ENCODE measurements at places on chromosomes 1 and 21.

GRCh38 chr1:155253208-155253607 is 2.1 kb downstream of the ENTREP3 start:
- no peak for DNase-seq

DNA sequence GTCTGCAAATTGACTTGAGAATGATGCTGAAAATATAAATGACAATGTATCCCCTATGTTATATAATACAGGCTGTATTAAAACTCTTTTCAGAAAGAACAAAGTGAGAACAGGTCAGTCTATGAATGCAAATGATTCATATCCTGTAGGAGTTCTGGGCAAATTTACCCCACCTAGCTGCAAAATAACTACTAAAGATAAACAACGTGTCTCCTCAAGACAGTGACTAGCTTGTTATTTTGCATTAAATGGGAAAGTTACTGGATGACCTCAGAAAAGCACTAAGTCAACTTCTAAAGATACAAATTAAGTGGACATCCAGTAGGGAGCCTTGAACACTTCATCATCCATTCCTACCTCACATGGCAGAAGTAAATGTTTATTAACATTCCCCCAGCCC is 11.1 kb downstream of the RNF19B start:
- no peak for DNase-seq

GRCh38 chr1:25073640-25074270 is 143.7 kb upstream of the RUNX3 start:
- DNase-seq = no peak

- no peak for DNase-seq
These were observed 9.1 kb downstream of the OLIG1 start for GRCh38 chr21:33078907-33079582.

- DNase-seq = no peak
These were observed 707.2 kb upstream of the ADAMTS5 start for GRCh38 chr21:27674041-27674615.

DNA sequence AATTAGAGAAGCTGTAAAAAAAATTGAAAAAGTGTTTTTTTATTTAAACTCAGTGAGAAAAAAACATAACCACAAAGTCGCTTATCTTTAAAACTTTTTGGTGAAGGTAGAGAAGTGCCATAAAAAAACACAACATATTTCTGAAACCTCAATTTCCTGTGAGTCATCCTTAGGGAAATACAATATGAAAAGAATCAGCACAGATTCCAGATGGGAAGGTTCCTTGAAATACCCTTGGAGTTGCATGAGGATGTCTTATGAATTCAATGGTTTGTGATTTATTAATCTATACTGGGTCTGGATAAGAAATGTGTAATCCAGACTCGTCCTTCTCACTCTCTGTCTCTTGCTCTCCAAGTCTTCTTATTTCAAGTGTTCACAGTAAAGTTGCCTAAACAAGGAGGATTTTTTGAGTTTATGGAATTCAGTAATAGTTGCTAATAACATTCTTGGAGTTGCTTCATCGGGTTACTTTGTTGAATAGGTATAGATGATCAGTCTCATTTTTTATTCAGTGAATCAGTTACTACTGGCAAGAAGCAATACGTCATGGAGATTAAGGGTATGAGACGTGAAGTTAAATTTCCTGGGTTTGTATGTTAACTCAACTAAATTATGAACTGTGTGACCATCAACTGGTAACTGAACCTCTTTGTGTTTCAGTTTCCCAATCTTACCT is 191.4 kb downstream of the KCNK2 start:
- no peak for DNase-seq

GRCh38 chr1:10516925-10517676 is 42.4 kb downstream of the PEX14 start:
- DNase-seq = no peak

GRCh38 chr1:27057801-27058625 is 45.4 kb upstream of the TENT5B start:
- no peak for DNase-seq

DNA sequence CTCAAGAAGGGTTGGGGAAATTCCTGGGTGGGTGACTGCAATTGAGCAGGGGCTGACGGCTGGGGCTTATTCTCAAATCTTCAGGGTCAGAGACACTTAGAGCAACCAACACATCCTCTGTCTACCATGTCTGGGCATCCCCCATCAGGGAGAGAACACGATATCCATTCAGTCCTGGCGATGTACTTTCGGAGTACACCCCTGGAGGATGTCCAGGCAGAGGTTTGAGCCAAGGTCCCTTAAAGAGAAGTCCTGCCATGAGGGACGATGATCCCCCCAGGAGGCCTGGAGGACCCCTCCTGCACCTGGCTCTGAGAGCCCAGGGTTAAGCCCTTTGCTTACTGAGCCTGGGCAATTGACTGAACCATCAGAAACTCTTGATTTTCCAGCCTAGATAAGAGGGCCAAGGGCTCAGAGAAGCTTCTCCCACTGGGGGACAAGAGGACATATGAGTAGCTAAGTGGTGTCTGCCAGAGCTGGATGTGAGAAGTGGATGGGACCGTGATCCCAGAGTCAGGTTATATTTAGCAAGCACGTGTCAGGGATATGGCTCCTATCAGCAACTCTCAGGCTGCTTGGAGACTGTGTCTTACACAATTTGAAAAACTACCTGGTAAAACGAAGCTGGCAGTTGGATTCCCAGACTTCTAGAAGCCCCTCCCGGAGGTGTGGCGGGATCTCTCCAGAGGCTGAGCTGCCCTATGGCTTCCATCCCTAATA is 253.3 kb upstream of the VAMP3 start:
- DNase-seq = no peak

DNA sequence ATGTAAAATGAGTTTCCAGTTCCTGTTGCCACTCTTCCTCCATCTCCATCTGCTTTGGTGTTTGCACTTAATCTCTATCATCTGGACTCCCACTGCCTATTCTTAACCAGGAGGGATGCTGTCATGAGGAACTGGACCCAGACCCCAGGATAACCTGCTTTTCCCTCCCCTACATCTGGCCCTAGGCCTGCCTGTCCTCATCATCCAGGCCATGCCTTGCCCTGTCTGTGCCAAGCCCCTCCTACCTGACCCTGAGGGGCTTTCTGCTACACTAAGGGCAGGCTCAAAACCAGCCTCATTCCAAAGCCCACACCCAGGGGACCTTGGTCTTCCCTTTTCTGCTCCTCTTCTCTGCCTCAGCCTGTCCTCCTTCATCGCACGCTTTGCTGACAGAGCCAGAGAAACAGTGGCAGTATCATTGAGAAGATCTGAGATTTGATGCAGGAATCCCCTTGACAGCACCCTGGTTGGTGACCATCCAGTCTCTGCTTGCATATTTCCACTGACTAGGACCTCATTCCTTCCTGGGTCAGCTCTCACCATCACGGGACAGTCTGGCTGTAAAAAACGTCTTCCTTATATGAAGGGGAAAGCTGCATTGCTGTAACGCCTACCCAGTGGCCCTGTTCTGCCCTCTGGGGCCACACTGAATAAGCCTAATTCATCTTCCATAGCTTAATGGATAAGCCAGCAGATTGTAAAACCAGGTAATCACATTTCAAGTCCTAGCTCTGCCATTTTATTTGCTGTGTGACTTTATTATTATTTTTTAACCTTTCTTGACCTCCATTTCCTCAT is 38.8 kb downstream of the PLXNA2 start:
- DNase-seq = no peak

- DNase-seq = no peak
These were observed 40.2 kb downstream of the WNT9A start for GRCh38 chr1:227907439-227908015.

DNA sequence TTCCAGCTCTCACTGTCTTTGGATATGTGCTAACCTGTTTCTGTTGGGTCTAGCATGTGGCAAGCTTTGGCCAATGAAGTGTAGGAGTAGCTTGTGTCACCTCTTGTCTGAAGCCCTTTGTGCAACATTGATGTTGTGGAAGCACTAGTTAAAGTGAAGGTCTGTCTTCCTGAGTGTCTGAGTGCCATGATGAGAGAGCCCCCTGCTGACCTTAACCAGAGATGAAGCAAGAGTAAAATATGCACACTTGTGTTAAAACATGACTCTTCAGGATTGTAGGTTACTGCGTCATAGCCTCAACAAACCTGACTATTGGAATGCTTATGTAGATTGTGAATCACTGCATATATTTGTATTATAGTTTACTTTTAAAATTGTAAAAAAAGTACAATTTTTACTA is 103.7 kb downstream of the NCAM2 start:
- no peak for DNase-seq

GRCh38 chr1:85707267-85707989 is 805 bp downstream of the ZNHIT6 start:
- DNase-seq = no peak

DNA sequence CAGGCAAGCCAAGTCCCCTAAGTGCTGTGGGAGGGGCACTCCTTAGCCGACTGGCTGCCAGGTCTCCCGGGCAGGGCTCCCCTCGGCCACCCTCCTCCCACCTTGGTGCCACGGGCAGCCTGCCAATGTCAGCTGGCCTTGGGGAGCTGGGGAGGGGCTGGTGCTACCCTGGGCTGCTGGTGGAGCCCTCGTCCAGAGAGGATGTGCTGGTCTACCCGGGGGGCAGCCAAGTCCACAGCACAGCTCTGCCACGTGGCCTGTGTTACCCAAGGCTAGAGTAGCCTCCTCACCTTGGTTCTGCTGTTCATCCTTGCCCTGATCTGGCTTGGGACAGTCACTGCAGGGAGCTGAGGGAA is 42.9 kb downstream of the CRYAA start:
- no peak for DNase-seq

- DNase-seq = no peak
These were observed 3.0 kb upstream of the EPHX4 start for GRCh38 chr1:92026806-92027205.

GRCh38 chr1:201427963-201428362 is 6.4 kb upstream of the TNNI1 start:
- no peak for DNase-seq

DNA sequence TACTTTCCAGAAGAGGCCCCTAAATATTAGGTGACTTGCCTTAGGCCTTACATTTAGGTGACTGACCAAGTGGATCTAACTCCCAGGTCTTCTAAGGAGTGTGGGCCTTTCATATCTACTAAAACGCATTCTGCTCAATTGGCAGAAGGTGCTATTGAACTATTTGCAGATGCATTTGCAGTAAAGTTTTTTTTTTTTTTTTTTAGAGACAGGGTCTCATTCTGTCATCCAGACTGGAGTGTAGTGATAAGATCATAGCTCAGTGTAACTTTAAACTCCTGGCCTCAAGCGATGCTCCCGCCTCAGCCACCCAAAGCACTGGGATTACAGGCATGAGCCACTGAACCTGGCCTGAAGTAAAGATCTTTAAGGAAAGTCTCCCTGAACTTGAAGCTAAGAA is 13.0 kb upstream of the ACBD6 start:
- DNase-seq = no peak

GRCh38 chr1:108845991-108846390 is 10.9 kb downstream of the AKNAD1 start:
- DNase-seq = no peak

- DNase-seq = no peak
These were observed 9.1 kb downstream of the LAMC1 start for GRCh38 chr1:183032122-183032921.

- no peak for DNase-seq
These were observed 7.3 kb upstream of the FUCA1 start for GRCh38 chr1:23875382-23875781.

- DNase-seq = no peak
These were observed 45.2 kb downstream of the EPRS1 start for GRCh38 chr1:220001095-220001501.

GRCh38 chr1:10339815-10340214 is 59.0 kb upstream of the PGD start:
- DNase-seq = no peak

- no peak for DNase-seq
These were observed 236.9 kb upstream of the NRIP1 start for GRCh38 chr21:15301736-15302135.

DNA sequence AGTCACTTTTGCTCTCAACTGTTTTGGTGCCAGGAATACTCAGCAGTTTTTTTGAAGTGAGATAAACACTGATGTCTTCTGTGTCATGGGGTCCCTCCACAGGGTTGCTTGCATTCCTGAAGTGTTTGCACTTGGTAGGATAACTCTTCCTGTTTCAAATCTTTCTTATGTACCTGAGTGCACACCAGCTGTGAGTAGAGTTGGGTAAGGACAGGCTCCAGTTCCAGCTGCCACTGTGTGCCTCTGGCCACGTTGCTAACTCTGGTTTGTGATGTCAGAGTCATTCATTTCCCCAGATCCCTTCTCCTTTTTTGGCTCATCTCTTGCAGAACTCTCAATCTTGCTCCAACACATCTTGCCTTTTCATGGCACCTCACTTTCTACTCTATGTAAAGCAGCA is 356.3 kb upstream of the B3GALT2 start:
- DNase-seq = no peak

DNA sequence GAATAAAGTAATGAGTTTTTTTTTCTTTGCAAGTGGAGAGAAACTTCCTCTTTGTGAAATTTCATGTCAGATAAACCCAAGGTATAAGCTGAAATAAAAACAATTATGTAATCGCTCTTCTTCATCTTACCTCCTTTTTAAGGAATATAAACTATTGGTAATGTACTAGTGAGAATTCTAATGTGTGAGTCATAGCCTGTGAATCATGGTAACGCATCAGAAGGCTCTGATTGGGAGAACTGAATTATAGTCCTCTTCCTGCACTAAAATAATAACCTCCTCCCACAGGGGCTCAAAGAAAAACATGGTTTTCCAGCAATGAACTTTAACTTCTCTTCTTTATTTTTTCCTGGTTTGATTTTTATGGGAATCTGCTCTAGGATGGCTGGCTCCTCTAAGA is 57.1 kb upstream of the COX20 start:
- DNase-seq = no peak

GRCh38 chr1:81183553-81183952 is 617.2 kb upstream of the ADGRL2 start:
- DNase-seq = no peak

- DNase-seq = no peak
These were observed 46.6 kb downstream of the SSBP3 start for GRCh38 chr1:54359393-54360162.

DNA sequence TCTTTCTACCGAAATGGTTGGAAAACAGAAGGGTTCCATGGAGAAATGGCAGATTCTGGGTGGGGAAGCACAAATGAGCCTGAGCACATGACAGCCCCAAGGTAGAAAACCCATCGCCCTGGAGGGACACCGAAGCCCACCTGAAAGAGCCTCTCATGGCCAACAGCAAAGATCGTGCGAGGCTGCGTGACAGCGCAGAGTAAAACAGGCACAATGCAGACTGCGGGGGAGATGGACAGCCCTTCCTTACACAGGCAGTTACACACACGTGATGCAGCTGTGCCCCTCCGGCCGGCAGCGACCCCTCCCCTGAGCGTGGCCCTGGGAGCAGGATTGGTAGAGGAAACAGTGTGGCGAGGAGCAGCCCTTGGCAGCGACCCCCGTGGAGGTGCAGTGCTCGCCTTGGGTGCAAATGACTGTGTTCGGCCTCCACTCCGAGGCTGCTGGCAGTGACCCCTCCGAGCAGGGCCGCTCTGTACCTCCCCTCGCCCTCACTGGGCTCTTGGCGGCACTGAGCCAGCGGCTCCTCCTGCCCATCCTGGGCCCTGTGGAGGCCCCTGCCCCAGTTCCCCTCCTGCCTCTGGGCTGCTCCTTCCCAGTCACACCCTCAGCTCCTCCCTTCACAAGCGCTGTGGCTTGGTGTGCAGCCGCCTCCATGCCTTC is 120.9 kb upstream of the COL6A1 start:
- DNase-seq = no peak
